ENCODE measurements at places on chromosomes 13 and 19. TPM values are rescaled to one million over a fixed set of nuclear protein-coding genes. Genes with fewer than 3 reads are reported as not detected.

The EFNB2 gene
- total RNA-seq, result 0.64 TPM

The PLIN4 gene
- 12.7 TPM for total RNA-seq

The CEACAM7 gene
- not detected for total RNA-seq

The SPRED3 gene
- 2.1 TPM for total RNA-seq

The CEACAM21 gene
- not detected for total RNA-seq

The LSM7 gene
- total RNA-seq, result 100 TPM

The LILRB1 gene
- not detected for total RNA-seq

The MEIOSIN gene
- total RNA-seq, result not detected

The ZNF492 gene
- 0.29 TPM for total RNA-seq

The KLK5 gene
- total RNA-seq, result not detected

The SLC25A41 gene
- total RNA-seq, result not detected

The FAM124A gene
- 1.0 TPM for total RNA-seq

The CLDND2 gene
- not detected for total RNA-seq

The METTL21C gene
- not detected for total RNA-seq

The C19orf33 gene
- not detected for total RNA-seq

Measured in cardiac ventricle fibroblast (primary cell).